ENCODE measurements at places on chromosomes 2 and 18.

DNA sequence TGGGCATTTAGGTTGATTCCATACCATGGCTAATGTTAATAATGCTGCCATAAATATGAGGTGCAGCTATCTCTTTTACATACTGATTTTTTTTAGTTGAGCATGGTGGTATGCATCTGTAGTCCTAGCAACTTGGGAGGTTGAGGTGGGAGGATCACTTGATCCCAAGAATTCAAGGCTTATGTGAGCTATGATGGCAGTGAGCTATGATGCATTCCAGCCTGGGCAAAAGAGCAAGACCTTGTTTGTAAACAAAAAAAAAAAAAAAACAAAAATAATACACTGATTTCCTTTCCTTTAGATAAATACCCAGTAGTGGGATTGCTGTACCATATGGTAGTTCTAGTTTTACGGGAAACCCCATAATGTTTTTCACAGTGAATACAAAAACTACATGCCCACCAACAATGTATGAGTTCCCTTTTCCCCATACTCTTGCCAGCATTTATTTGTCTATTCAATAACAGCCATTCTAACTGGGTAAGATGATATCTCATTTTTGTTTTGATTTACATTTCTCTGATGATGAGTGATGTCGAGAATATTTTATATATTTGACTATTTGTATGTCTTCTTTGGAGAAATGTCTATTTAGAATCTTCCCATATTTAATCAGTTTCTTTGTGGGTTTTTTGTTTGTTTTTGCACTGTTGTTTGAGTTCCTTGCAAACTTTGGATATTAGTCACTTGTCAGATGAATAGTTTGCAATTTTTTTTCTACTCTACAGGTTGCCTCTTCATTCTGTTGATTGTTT is 281.0 kb upstream of the KYNU start:
- no peak for DNase-seq

DNA sequence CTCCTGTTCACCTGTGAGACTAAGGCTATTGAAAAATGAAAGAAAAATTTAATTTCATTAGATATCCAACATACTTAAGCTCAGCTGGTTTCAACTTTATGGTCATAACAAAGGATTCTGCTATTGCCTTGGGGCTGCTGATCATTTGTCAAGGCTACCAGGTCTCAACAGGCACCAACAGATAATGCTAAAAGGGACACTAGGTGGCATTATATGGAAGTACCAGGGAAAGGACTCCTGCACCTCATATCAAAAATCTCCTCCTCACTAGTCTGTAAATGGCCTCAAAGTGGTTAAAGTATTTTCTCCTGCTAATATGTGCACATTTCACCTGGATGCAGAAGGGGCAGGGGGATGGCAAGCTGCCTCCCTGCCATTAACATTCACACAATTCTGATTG is 167.9 kb upstream of the REG3A start:
- no peak for DNase-seq

GRCh38 chr2:39724828-39725144 is 54.3 kb downstream of the THUMPD2 start:
- DNase-seq, result no peak

DNA sequence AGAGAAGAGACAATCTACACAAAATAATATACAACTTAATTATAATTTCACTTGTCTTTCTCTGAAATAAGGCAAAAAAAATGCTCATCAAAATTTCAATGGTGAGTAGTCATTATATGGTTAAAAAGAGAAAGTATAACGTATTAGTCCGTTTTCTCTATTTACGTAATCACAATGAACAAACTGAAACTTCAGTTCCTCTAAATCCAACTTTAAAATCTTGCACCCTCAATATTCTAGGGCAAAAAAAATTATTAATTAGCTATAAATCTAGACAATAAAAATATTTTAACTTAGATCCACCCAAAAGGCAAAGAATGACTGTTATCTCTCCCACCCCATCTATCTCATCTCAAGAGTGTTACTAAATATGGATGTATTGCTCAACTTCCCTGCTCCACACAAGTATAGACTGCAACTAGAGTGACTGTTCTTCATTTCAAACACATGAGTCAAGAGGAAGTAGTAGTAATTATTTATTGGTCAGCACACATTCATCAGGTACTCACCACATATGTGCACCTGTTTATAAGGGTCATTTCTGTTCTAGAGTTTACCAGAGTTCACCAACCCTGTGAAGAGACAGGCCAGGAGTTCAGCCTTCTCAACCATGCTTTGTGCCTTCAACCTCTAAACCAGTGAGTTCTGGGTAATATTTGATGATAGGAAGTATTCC is 36.4 kb downstream of the STK39 start:
- DNase-seq, result no peak

DNA sequence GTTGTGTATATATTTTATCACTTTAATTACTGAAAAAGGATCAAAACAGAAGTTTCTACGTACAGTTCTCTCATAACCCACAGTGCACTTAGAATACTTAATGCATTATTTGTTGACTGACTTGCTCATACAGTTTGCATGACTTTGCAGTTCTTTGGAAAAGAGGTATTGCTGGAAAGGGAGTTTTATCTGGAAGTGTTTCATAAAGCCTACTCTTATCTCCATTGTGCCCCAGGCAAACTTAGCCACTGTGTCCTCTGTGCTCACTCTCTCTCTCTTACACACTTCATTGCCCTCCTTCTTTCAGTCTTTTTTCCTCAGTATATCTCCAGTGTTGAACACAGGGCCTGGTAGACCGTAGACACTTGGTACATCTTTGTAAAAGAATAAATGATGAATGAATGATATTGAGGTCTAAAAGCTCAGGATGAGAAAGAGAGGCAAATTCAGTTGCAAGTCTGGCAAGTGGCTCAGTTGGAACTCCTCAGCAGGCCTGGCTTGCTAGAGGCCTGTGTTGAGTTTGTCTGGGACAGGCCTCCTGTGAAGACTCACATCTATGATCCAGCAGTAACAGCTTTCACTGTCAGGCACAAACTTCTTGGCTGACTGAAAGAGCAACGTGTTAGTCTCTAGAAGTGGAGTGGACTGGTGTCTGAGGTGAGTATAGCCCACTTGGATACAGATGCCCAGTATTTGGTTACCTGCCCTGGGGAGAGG is 56.1 kb downstream of the SETBP1 start:
- no peak for DNase-seq

DNA sequence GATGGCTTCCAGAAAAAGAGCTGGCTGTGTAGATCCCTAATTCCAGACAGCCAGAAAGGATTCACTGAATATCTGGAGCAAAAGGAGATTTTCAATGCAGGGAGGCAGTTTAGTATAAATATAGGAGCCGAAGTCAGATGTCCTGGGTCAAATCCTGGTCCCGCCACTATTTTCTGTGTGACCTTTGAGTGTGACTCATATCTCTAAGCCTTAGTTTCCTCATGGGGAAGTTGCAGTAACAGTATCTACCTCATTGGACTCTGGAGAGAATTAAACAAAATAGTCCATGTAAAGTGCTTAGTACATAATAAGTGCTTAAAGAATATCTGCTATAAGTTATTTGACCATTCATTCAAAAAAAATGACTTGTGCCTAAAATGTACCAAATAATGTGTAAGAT is 52.1 kb upstream of the ITGA6 start:
- no peak for DNase-seq

DNA sequence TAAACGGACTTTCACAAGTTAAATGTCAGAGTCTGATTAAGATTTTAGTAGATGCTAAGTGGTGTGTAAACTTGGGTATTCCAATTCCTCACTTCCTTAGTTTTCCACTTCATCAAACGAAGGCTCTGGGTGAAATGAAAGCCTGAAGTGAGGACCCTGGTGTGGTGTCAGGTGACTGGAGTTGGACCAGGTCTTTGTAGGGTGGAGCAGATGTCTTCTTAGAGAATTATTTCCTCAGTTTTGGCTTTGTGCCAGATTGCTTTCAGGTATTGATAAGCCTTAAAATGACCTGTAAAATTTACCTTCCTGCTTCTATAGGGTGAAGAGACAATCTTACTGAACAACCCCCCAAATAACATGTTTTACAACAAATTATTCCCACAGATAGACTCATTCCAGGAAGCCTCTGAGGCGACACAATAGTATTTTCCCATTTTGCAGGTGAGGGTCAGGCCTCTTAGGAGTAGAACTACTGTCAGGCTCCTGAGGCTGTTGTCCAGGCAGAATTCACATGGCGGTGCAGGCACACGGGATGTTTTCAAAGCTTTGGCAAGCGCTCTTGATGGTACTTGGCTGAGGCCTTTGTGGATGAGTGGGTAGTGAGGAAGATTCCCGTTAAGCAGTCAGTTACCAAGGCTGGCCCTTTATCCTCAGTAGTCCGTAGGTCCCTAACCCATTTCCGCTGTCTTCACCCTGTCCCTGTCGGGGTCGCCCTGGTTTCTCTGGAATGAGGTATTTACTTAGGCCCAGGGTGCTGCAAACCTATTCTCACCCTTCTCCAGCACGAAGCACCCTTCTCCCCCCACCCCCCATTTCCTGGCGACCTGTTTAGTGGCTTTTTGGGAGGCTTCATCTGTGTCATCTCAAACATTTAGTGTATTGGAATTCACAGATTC is 6.6 kb downstream of the RPS7 start:
- no peak for DNase-seq

DNA sequence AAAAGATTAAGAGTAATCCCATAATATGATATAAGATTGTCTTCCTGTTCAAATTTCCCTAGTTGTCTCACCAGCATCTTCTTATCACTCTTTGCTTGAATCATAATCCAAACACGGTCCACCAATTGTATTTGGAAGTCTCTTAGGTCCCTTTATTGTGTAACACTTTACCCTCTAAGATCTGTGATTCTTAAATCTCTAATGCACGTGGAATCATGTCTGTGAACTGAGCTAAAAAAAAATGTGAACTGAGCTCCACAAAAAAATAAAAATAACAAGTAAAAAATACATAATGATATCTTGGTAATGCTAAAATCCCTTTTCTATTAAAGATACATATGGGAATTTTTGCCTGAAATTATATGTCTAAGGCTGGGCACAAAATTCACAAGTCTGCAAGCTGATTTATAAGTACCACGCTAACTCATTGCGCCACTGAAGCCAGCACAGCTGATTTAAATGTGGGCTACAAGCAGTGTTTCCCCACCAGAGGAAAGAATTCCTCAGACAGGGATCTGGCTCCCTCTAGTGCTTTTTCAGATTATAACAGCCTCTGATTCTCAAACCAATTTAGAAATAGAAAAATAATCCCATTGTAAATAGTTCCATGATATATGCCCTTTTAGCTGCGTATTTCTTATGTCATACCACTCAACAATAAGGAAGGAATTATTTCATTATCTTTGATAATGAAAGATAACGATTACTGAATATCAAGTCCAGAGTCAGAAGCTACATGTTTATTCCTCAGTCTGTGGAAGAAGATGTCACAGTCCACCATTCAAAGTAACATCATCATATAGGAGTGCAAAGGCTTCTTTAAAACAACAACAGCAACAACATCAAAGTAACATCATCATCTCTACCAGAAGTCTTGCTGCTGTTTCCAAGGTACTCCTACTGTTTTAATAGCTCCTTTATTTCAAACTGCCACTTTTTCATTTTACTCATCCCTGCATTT is 22.9 kb downstream of the RBM43 start:
- DNase-seq, result no peak

- DNase-seq, result no peak
These were observed 72.3 kb downstream of the FMNL2 start for GRCh38 chr2:152407204-152407721.

DNA sequence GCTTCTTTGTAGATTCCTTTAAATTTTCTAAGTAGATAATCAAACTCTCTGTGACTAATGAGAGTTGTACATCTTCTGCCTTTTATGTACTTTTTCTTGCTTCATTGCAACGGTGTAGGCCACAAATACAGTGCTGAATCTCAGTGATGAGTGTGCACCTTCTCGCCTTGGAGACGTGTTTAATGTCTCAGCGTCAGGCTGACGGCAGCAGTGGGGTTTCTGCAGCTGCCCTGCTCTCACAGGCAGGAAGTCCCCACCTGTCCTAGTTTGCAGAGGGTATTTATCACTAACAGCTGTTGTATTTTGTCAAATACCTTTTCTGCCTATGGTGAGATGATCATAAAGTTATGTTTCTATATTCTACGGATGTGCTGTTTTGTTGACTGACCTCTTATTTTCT is 13.3 kb downstream of the AGXT start:
- no peak for DNase-seq

GRCh38 chr2:233331536-233331935 is 22.8 kb upstream of the DGKD start:
- peak; percentile 66 for DNase-seq

- DNase-seq, result no peak
These were observed 212.2 kb downstream of the XIRP2 start for GRCh38 chr2:167100506-167100905.

- no peak for DNase-seq
These were observed 45.2 kb upstream of the NOSTRIN start for GRCh38 chr2:168757223-168757622.

DNA sequence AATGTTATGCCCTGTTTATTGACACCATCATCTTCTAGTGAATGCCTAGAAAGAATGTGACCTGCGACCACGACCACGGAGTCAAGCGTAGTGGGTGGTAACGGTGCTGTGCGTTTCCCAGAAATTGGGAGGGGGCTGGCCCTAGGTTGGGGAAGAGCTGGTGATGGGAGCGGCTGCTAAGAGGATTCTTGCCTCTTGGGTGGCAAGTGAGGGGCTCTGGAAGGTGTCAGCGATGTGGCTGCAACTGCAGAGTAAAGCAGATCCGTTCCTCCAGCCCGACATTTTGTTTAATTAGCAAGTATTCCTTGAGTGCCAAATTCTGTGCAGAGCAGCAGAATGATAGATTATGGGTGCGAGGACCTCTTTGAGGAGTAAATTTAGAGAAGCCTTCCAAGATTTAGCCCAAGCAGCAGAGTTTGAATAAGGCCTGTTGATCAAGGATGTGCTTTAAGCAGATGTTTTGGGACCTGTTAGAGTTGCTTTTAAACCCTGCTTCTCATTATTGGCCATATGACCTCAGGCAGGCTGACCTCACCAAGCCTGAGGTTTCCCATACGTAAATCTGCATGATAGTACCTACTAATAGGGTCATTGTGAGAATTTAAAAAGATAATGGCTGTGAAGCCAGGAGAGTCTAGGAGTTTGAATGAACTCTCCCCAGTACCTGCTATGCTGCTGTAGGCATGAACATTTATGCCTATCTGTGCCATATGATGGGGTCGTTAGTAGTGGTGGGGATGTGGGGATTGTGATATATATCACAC is 287.7 kb downstream of the PTGR3 start:
- no peak for DNase-seq

DNA sequence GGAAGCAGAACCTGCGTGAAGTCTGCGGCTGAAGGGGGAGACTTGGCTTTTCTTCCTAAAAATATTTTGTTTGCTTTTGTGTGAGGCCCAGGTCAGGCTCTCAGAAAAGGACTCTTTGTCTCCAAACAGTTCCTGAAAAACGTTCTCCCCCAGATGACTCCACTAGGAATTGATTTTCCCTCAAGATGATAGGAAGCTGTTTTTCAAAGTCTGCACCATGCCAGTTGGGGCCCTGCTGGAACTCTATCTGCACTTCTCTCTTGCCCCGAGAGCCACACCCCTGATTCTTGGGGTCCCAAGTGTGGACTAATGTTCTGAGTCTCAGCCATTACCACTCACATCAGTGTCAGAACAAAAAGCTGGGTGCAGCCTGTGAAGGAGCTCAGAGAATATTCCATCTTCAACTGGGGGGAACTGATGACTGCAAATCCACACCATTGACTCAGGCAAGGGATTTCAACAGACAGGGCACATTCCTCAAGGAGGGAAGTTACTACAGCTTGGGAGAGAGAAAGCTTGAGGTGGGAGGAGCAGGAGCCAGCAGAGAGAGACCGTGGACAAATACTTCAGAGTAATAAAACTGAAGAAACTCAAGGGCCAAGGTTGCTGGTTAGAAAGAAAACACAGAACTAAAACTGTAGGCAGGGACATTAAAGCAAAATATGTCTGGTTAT is 768.3 kb downstream of the RNF144A start:
- DNase-seq, result no peak

Measured in activated CD8-positive, alpha-beta memory T cell treated with anti-CD3 and anti-CD28 coated beads, Interleukin-2, amount 50 U/mL, for 4 hours (primary cell).